Occipital lobe (tissue), 3 donors: ENCODE measurements at places on chromosomes 1 and 21.
A peak's percentile ranks its signal among the peaks of the same experiment; 100 is the strongest.

DNA sequence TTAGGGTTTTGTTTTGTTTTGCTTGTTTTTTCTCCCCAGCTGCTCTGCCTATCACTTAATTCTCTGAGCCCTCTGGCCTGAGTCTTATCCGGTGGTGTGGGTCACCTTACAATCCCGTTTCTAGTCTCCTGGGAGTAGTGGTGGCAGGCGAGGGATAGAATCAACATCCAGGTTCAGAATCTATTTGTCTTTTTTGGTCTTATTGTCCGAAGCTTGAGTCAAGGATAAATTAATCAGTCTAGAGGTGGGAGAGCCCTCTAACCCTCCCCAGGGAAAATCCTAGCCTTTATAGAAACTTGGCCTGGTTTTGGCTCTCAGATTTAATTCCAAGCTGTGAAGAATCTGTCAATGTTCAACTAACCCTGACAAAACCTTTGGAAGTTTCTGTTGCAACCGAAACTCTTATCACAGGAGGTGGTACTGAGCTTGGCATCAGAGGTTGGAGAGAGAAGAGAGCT lies 246.3 kb downstream of the FGGY start:
- DNase-seq, result no peak

- DNase-seq, result no peak
Measured at GRCh38 chr1:183194527-183195141, 8.6 kb downstream of the LAMC2 start.

DNA sequence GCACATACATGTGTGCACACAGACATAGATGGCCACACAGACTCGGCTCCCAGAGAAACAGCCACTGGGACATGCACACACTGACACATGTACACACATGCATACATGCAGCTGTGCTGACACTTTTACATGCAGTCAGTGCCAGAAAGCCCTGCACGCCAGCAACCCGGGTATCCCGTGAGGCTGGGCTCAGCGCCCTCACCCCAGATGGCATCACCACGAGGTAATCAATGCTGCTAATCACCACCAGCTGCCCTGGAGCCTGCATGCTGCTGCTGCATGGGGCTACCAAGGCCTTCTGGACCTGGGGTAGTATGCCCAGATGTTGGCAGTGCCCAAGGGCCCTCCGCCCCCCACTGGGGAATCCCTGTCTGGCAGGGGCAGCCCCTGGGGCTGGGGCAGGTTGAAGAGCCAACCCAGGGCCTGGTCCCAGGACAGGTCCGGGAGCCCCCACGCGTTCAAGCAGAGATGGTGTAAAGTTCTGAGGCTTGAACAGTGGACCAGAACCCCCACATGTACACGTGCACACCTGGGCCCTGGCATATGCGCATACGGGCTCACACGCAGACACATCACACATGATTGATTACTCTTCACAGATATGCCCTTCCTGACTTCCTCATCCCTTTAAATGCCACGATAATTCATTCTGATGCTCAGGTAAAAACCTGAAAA lies 2.7 kb upstream of the COL16A1 start:
- DNase-seq, result no peak

- no peak for DNase-seq
Measured at GRCh38 chr21:35149698-35150097, 100.6 kb upstream of the RUNX1 start.

DNA sequence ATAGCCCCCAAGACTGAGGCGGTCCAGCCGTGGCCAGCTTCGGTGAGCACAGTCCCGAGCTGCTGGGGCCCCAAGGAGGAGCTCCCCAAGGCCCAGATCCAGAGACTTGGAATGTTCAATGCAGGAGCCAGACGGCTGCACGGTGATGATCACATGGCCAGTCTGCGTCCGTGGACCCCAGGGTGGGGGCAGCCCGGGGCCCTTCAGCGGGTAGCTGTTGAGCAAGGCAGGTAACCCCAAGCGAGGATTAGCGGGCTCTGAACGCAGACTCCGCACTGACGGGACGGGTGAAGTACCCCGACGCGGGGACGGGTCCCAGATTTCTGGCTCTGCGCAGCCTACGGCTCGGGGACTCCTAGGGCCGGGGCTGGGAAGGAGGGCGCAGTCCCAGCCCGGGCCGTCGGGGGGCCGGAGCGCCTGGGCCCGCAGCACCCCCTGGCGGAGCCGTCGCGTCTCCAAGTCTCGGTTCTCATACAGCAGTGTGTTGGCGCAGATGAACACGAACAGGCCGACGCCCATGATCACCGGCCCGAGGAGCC lies 2.7 kb downstream of the TMEM200B start:
- DNase-seq, result no peak

DNA sequence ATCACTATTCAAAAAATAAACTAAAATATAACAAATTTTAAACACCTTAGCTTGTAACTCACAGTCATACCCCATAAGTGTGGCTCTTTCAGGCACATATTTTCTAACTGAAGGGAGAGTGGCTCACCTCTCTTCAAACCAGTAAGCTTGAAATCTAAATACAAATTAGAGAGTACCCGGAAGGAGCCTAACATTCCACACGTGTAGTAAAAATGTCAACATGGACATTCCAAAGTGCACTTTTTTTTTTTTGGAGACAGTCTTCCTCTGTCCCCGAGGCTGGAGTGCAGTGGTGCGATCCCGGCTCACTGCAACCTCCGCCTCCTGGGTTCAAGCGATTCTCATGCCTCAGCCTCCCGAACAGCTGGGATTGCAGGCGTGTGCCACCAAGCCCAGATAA lies 275.6 kb upstream of the ADGRL2 start:
- no peak for DNase-seq

DNA sequence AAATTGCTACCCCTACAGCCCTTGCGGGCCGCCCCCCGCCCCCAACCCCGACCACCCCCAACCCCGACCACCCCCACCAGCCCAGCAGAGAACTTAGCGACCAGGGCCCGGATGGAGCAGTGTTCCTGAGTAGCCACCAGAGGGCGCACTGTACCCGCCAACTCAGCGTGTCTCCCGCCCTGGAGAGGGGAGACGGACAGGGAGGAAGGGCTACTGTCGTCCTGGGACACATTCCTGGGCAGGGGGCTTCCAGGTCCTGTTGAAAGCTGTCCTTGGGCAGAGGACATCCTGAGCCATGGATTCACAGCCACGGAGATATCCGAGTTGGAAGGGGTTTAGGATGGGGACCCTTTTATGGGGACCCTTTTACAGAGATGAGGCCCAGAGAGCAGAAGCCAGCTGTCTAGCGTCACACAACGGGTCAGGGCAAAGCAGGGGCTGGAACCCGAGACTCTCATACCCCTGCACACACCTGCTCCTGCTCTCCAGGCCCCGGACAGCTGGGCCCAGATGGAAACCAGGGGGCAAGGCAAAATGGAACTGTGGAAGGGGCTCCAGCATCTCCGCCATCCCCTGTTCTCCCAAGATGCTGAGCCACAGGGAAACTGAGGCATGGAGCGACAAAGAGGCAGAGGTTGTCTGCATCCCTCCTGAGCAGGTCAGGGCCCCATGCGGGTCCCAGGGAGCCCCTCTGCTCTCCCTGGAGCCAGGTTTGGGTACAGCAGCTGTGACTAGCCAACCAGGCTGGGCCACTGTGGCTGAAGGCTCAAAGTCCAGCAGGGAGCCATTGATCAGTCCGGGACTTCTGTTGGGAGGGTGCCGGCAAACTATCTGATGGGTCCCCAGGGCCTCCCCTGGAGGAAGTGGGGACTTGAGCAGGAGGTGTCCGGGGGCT lies 25.0 kb upstream of the LAPTM5 start:
- DNase-seq, result no peak

- DNase-seq, result no peak
Measured at GRCh38 chr1:171805395-171806115, 24.1 kb downstream of the METTL13 start.

DNA sequence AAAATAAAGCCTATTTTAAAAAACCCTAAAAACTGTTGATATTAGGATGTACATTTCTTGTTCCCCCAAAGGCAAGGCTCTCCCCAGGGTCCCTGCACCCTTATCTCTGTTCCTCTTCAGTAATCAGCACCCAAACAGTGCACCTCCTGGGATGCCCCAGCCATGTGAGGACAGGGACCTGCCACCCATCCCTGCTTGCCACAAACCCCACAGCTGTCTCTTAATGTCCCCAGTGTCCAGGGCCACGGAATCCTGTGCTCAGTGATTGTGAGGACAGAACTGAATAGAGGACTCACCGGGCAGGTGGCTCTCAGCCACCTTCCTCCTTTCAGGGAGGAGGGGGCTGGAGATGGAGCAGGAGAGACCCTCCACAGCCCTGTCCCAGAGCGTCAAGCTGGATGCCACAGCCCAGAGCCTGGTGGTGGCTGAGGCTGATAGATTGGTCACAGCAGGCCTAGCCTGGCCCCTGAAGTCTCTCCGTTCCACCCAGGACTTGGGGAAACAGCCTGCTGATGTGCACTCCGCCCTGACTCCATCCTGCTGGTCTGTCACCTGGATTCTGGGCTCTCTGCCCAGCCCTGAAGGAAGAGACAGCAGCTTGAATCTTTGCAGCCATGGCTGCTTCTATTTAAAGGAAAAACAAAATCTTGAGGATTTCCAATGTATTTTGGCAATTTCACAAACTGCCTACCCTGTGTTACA lies 23.1 kb downstream of the RNF187 start:
- no peak for DNase-seq

GRCh38 chr1:76371941-76372340 lies 297.4 kb downstream of the ST6GALNAC3 start:
- no peak for DNase-seq

DNA sequence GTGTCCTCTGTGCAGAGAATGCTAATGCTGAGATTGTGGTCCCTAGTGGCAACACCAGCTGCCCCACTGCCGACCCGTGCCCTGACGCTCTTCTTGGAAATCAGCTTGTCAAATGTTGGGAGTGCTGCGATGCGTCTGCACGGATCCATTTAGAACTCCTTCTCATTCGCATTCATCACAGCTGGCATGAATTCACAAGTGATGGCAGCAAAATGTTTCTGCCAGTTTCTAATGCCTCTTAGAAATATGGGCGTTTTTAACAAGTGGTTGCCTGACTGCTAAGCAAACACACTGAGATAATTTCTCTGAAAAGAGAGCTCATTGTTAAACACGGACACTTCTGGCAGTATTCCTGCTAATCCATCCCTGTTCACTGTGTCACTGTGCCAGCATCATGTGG lies 131.9 kb upstream of the KCNJ6 start:
- no peak for DNase-seq

DNA sequence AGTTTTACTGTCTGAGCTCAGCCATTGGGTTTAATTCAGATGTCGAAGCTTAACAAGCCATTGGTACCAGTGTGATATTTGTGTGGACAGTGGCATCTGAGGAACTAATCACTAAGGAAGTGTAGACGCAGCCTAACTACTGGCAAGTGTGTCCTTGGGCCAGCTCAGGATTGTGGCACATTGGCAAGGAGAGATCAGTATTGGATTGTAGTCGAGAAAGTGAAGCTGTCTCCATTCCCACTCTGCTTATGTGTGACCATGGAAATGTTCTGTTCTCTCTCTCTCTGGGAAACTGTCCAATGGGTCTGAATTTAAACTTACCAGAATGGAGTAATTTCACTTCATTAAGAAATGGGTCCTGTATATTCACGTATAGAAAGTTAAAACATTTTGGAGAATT lies 112.2 kb downstream of the ITSN1 start:
- no peak for DNase-seq

GRCh38 chr1:116311756-116312680 lies 61.0 kb upstream of the ATP1A1 start:
- DNase-seq, result peak; percentile 15

GRCh38 chr1:35561972-35562680 lies 4.5 kb downstream of the NCDN start:
- DNase-seq, result no peak

GRCh38 chr1:167263819-167264464 lies 43.3 kb downstream of the POU2F1 start:
- no peak for DNase-seq

- DNase-seq, result no peak
Measured at GRCh38 chr1:41874151-41874719, 44.5 kb downstream of the HIVEP3 start.

- DNase-seq, result peak; percentile 59
Measured at GRCh38 chr1:179818743-179819173, 58.8 kb downstream of the TOR1AIP2 start.

DNA sequence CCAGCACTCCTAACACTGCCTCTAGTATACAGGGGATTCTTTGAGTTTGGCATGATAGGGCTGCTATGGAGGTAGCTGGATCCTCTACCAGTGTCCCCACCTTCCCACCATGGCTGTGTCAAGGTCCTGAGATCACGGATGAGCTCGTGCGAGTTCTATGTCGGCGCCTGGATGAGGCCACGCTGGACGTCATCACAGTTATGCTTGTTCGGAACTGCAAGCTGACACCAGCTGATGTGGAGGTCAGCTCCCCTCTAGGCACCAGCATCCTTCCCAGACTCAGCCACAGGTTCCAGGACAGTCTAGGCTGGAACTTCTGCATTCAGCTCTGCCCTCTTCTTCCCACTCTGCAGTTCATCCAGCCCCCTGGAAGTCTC lies 15.2 kb downstream of the HYI start:
- no peak for DNase-seq

- DNase-seq, result peak; percentile 71
Measured at GRCh38 chr1:206555473-206555935, 48.2 kb downstream of the RASSF5 start.

- DNase-seq, result no peak
Measured at GRCh38 chr1:201570886-201571624, 32.1 kb downstream of the NAV1 start.
